ENCODE measurements at places on chromosomes 12 and 14.

- no peak for DNase-seq
Measured at GRCh38 chr12:119479121-119479561, 114.4 kb upstream of the TMEM233 start.

DNA sequence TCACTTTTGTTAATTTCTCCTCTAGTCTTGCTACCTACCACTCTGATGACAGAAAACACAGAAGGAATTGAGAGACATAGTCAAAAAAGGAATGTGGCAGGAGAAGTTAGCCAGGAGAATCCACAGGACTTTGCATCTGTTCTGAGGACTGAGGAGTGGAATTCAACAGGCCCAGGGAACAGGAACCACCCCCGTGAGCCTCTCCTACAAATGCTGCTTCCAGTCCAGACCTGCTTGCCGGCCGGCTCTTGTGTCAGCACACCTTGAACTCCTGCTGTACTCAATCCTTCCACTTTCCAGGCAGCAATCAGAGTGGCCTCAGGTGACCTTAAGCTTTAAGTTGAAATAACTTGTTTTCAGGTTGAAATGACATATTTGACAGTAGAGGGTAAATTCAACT is 903.1 kb downstream of the BCL11B start:
- no peak for DNase-seq

DNA sequence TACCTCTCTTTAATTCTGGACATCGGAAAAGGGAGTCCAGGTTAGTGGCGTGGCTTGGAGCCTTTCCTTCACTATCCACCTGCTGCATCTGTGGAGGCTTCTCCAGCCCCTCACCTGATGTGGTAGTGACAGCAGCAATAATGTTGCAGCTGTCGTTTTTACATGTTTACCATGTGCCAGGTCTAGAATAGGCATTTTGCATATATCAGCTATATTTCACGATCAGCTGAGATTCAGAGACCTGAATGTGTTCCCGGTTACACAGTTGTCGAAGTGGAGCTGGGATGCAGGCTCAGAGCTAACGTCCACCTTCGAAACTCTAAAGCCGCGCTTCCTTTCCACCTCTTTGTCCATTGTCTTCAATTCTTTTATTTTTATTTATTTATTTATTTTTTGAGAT is 91.0 kb downstream of the BORCS5 start:
- DNase-seq = no peak

GRCh38 chr14:104678346-104678745 is 11.1 kb upstream of the INF2 start:
- DNase-seq = no peak

DNA sequence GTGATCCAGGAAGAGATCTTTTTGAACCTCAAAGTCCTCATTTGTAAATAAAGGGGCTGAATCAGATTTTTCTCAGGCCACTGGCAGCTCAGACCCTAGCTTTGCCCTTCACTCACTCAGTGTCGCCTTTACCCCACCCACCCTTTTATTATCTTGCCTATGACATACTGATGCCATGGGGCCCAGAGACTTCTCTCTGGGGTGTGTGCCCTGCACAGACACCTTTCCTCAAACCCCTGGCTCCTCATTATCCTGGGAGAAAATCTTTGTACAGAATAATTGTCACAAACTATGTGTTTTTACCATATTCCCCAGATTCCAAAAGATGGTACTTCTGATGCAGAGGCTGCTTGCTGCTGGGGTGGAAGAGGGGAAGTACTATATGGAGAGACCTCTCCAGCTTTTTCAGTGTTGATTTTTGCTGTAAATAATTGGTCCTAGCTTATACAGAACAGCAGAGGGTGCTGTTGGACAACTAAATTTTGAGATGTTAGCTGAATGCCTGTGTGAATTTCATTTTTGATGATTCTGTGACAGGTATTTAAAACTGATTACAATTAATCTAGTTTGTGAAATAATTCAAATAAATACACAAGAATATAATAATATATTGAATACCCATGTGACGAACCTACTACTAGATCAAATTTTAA is 53.9 kb upstream of the DCD start:
- DNase-seq = peak; percentile 67

GRCh38 chr12:97854477-97854876 is 391.9 kb downstream of the RMST start:
- DNase-seq = no peak

- no peak for DNase-seq
Measured at GRCh38 chr14:101471723-101472517, 89.4 kb upstream of the DIO3 start.

- DNase-seq = no peak
Measured at GRCh38 chr14:24279301-24280186, 8.1 kb upstream of the RABGGTA start.

DNA sequence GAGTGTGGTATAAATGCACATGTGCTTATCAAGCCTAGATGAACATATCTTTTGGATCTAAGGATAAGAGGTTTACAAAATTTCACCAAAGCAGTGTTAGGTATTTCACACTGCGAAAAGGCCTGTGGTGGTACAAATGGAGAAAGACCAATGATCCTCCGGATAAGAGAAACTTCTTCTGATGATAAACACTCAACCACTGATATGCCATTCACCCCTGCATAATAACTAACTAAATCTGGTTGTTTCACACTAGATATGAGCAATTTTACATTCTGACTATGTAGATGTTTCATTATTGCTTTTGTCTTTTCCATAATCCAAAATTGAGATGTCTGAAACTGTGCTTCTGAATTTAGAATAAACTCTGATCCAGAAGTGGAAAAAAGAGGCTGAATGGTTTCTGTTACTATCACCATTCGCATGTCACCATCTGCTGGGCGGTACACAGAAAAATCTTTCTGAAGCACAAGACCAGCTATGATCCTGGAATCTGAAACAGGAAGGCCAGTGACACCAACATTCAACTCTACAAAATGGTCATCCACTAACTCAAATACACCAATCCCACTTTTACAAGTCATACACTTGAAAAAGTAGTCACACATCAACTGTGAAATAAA is 1.3 kb downstream of the BBS10 start:
- peak; percentile 55 for DNase-seq

- DNase-seq = no peak
Measured at GRCh38 chr12:54164387-54165145, 24.2 kb downstream of the SMUG1 start.

DNA sequence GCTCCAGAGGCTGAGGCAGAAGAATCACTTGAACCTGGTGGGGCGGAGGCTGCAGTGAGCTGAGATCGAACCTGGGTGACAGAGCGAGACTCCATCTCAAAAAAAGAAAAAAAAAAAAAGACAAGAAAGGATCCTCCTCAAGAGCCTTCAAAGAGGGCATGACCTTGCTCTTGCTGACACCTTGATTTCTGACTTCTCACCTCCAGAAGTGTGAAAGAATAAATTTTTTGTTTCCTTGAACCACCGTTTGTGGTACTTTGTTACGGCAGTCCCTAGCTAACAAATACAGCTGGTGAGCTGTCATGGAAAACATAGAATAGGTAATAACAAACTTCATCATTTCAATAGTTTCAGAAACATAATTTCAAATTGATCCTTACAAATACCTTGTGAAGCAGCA is 1.9 kb upstream of the ACTR10 start:
- DNase-seq = no peak

- DNase-seq = no peak
Measured at GRCh38 chr12:130761537-130762318, 45.6 kb upstream of the RIMBP2 start.

GRCh38 chr14:35138585-35138984 is 16.2 kb downstream of the PRORP start:
- DNase-seq = no peak

DNA sequence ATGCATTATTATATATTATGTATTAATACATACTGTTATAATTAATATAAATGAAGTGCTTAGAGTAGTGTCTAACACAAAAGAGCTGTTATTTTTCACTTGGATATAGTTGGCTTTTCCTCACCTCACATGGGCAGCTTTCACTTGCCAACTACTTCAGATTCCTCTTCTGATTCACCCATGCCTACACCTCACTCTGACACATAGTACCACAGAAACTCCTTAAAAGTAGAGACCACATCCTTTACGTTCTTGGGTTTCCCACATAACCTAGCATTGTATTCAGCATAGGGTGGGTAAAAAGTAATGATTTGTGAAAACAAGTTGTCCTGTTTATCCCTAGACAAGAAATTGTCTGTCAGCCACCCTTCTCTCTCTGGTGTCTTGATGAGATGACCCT is 61.0 kb downstream of the DIO2 start:
- no peak for DNase-seq

GRCh38 chr12:110745542-110746284 is 3.0 kb upstream of the PPP1CC start:
- peak; percentile 91 for DNase-seq

GRCh38 chr14:103091041-103091882 is 3.3 kb upstream of the EXOC3L4 start:
- DNase-seq = no peak

DNA sequence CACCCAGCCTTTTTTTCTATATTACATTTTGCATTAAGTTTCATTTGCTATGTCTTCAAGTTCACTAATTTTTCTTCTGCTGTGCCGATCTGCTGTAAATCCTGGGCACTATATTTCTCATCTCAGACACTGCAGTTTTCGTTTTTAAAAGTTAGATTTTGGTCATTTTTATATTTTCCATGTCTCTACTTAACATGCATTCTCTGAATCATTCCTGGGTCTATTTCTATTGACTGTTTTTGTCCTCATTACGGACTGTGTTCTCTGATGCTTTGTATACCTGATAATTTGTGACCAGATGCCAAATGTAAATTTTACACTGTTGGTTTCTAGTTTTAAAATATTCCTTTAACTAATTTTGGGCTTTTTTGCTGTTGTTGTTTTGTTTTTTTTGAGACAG is 64.5 kb downstream of the R3HDM2 start:
- no peak for DNase-seq

GRCh38 chr12:97426492-97427116 is 36.0 kb upstream of the RMST start:
- peak; percentile 5 for DNase-seq

DNA sequence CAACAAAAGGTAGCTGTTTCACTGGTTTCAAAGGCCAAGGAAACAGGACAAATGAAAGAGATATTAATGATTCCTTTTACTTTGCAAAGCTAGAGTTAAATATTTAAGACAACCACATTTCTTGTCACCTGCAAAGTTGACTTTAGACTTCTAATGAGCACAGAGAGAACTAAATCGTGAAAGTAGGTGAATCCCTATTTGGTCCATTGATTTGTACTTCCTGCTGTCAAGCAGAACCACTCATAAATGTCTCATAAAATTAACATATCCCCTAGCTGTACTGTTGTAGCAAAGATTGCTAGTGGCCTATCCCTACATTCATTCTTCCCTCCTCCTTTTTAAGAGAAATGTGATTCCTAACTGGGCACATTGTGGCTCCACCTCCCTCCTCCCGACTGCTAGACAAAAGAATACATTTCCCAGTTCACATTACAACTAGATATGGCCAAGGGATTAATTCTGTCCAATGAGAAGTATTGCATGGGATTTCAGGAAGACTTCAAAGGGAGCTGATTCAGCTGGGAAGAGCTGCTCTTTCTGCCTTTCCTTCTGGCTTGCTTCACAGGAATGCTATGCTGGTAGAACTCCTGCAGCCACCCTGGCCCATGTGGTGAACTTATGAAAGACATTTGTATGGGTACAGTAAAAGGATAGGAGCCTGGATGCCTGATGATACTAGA is 227.5 kb upstream of the ABCD2 start:
- no peak for DNase-seq

DNA sequence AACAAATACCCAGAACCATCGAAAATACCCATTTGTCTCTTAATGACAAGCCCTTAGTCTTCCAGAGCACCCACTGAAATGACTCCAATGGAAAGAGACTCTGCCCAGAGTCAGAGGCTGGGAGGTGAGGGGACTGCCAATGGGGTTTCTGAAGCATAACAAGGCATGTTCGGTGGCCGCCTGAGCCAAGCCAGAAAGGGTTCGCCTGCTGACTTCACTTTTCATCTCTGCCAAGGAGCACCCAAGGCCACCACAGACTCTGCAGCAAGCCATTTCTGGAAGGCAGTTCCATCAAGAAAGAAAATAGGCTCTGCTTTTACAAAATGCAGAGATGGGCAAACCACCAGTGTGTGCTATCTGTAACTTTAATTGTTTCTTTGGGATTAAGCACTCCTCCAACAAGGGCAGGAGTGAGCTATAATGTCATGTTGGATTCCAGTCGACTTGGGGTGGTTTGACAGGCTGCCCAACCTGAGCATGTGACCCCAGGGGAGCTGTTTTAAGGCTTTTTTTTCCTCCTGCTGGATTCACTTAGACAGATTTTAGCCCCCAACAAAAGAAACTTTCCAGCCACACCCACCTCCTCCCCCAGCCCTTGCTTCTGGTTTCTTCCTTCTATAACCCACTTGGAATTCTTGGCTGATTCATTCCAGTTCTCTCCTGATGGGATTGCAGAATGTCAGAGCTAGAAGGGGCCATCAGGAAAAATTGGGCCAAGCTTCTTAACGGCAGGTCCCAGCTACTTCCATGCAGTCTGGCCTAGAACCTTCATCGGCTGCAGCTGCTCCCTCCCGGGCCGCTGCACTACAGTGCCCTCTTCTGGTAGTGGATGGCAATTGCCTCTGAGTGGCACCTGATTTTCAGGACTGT is 24.1 kb downstream of the CKAP4 start:
- peak; percentile 72 for DNase-seq

DNA sequence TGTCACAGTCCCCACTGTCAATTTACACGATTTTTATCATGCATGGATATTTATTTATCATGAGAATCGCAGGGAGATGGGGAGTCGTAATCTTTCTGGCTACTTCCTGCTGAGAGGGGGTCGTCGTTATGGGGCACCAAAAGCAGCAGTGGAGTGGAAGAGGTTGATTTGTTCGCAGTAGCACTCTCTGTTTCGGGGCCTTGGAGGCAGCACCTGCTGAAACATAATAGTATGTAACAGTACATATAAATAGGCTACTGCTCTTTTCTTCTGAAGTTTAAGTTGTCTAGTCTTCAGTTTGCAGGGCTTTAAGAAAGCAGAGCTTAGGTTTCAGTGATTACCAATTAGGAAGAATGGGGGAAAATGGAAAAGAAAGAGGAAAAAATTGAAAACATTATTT is 3.8 kb downstream of the SOAT2 start:
- DNase-seq = peak; percentile 44

GRCh38 chr14:76844223-76844622 is 18.0 kb downstream of the LRRC74A start:
- no peak for DNase-seq

DNA sequence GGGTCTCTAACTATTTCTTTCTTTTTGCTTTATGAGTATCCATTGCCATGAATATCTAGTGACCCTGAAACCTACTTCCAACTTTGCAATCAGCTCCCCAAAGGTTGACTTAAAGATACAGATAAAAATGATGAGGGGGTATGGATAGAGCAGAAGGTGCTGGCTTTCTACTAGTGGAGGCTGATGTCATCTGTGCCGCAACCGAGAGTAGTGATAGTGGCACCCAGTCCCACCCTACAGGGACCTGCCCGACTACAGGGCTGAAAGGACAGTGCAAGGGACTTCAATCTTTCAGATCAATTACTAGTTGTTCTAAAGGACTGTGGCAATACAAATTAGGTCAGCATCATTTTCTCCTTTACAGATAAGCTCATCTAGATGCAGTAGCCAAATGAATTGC is 806.0 kb downstream of the VRK1 start:
- DNase-seq = no peak

DNA sequence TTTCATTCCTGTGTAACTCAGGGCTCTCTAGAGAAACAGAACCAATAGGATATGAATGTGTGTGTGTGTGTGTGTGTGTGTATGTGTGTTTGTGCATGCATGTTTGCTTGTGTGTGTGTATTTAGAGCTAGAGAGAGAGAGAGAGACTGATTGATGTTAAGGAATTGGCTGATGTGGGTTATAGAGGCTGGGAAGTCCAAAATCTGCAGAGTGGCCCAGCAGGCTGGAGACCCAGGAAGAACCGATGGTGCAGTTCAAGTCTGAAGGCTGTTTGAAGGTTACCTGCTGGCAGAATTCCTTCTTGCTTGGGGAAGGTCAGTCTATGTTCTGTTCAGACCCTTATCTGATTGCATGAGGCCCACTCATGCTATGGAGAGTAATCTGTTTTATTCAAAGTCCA is 64.7 kb downstream of the ADCK1 start:
- no peak for DNase-seq

All from muscle of back (tissue), 13 donors.